ENCODE measurements at places on chromosomes 13 and 19.
A peak's percentile ranks its signal among the peaks of the same experiment; 100 is the strongest.

DNA sequence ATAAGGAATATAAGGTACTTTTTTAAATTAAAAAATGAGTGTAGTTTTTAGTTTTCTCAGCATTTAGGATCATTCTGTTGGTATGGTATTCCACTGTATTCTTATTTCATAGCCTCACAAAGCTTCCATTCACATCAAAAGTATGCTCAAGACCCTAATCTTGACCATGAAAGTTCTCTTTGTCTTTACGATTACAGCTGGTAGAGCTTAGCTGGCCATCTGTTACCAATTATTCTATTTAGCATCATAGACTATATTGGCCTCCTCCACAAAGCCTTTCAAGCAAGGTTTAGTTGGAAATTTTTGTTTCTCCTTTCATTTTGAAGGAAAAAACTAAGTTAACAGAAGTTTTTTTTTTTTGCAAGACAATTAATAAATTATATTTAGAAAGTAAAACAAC is 245.1 kb downstream of the KCTD12 start:
- no peak for DNase-seq

- DNase-seq, result peak; percentile 79
Observed at GRCh38 chr19:48469289-48469881, at the start of gene CYTH2. CYTH2 (plus strand) TSS chr19:48469369; CDS start chr19:48469508, 139 bp downstream.

DNA sequence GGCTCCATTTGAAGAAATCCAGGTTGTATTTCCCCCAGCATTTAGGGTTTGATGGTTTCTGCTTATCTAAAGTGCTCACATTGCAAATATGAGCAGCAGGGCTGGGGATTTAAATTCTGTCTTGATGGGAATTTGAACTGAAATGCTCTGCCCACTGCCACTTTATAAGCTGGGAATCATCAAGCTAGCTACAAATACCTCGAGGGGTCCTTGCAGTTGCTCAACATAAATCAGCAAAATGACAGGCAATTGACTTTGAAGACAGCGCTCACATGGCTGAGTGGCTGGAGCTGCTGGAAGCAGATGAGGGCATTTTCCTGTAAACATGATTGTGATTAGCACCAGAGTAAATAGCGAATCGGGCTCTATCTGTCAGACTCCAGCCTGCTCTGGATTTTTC is 39.4 kb upstream of the MEDAG start:
- DNase-seq, result no peak

GRCh38 chr19:36573895-36574720 is 1.0 kb upstream of the ZNF529 start:
- no peak for DNase-seq

- peak; percentile 31 for DNase-seq
Observed at GRCh38 chr13:40438999-40439797, 227.2 kb downstream of the FOXO1 start.

DNA sequence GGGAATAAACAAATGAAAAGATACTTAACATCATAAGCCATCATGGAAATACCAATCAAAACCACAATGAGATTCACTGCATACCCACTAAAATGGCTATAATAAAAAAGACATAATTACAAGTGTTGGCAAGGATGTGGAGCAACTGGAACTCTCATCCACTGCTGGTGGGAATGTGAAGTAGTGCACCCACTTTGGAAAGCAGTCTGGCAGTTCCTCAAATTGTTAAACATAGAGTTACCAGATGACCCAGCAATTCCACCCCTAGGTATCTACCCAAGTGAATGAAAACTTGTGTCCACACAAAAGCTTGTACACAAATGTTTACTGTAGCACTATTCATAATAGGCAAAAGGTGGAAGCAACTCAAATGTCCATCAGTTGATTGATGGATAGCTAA is 46.9 kb downstream of the FLT1 start:
- no peak for DNase-seq

- DNase-seq, result no peak
Observed at GRCh38 chr13:44383945-44384344, 10.3 kb downstream of the SERP2 start.

- DNase-seq, result no peak
Observed at GRCh38 chr19:14023404-14024235, 4.3 kb upstream of the RLN3 start.

DNA sequence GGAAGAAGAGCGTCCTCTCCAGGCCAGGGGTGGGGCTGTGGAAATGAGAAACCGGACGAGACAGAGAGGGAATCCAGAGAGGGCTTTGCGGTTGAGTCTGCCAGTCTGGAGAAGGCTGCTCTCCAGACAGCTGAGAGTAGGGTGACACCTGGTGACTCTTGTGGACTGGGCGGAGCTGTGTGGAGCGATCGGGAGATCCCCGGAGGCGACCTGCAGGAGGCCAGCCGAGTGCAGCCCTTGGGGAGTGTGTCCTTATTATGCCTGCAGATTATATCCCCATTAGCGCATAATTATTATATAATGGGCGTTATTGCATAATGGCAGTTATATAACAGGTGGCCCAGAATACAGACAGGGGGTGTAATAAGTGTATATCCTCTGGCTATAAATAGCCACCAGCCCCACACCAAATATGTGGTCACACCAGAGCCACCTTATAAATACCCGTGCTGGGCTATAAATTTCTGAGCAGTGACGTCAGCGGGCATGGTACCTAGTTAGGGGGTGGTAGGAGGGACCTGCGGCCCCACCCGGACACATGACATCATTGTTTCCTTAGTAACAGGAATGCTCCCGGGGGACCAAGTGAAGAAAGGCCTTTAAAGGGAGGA is 41.2 kb downstream of the NFIX start:
- DNase-seq, result no peak

GRCh38 chr13:101018720-101019119 is 344.1 kb upstream of the TMTC4 start:
- DNase-seq, result no peak

DNA sequence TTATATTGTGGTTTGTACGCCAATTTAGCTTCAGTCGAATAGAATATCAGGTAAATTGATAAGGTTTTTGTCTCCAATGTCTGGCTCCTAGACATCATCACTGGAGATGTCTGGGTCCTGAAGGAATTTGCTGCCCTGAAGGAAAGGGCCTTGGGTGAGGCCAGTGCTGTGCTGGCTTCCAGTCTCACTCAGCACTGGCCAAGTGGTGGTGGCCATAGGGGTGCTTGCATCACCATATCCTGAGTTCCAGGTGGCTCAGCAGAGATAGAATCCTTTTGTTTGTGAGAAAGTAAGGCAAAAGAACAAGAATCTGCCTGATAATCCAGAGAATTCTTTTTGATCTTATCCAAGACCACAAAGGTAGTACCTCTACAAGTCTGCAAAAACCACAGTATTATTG is 39.1 kb downstream of the UQCRFS1 start:
- DNase-seq, result no peak

DNA sequence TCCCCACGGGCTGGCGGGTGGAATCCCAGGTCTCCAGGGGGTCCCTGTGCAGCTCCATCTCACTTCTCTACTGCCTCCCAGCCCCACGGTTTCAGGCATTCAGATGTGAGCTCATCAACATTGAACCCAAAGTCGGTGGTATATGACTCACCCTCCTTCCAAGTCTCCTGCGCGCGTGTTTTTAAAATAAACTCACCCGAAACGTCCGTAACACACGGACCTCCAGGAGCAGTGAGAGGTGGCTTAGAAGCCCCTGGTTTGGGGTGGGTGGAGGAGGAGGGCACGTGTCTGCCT is 14.0 kb upstream of the CRTC1 start:
- no peak for DNase-seq
